ENCODE measurements at places on chromosomes 2 and 18. TPM values are rescaled to one million over a fixed set of nuclear protein-coding genes. Genes with fewer than 3 reads are reported as not detected.

ARL6IP6 gene
- polyA plus RNA-seq, result 2.2 TPM

CCL20 gene
- 1.6 TPM for polyA plus RNA-seq

SCN7A gene
- 1.6 TPM for polyA plus RNA-seq

SERPINB10 gene
- not detected for polyA plus RNA-seq

CCDC85A gene
- polyA plus RNA-seq, result 0.14 TPM

AOX1 gene
- 727 TPM for polyA plus RNA-seq

- DNase-seq, result no peak
Observed at GRCh38 chr18:9987345-9987744, 73.5 kb downstream of the VAPA start.

DNA sequence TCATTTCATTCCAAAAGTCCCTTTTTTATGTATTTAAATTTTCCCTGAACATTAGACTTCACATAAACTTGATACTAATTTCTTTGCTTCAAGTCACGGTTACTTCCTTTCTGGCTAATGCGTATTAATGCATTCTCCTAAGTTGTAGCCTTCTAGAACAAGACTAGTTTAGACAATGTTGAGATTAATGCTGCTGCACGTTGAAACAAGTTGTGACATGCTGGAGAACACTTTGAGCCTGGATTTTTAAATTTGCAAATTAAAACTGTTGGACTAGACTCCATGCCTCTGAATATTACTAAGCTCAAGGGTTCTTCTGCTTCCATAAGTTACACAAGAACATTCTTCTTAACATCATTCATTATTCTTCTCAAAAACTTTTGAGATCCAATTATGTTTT lies 29.1 kb downstream of the ID2 start:
- DNase-seq, result no peak

Measured in liver (tissue), 10 donors.